ENCODE measurements at places on chromosomes 3 and 15. TPM values are rescaled to one million over a fixed set of nuclear protein-coding genes. Genes with fewer than 3 reads are reported as not detected.

CAMK2N2 gene
- total RNA-seq: 5.7 TPM

ACTR8 gene
- 26.2 TPM for total RNA-seq

EXOG gene
- total RNA-seq: 12.5 TPM

MYLK gene
- total RNA-seq: 29.7 TPM

NDN gene
- total RNA-seq: not detected
